Activated naive CD4-positive, alpha-beta T cell (primary cell): ENCODE measurements at places on chromosomes 12 and 14.

- no peak for DNase-seq
Observed at GRCh38 chr14:26775765-26776563, 178.1 kb upstream of the NOVA1 start.

DNA sequence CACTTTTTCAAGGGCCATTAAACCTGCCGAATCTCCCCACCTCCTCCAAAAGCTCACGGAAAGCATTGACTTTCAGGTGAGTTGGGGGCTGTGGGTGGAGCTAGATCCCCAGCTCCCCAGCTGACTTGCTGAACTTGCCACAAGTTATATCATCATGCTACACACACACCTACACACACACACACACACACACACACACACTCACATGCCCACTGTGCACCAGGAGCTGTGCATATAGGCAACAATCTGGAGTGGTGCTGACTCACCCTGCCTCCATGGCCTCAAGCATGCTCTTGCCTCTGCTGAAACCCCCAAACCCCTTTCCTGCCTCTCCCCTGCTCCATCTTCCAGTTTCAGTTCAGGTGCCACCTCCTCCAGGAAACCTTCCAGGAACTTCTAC is 26.1 kb downstream of the SERPINA3 start:
- DNase-seq: no peak

- DNase-seq: no peak
Observed at GRCh38 chr12:110371408-110372055, 32.0 kb downstream of the ANAPC7 start.

DNA sequence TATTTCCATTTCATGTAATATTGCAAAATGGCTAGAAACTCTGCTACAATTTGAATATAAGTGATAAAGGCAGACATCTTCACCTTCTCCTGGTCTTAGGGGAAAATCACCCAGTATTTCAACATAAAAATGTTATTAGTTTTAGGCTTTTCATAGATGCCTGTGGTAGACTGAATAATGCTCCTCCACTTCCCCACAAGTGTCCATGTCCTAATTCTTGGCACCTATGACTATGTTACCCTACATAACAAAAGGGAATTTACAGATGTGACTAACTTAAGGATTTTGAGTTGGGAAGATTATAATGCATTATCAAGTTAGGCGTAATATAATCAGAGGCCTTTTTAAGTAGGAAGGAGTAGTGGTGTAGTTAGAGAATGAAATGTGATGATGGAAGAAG is 196.4 kb downstream of the TMTC3 start:
- no peak for DNase-seq

DNA sequence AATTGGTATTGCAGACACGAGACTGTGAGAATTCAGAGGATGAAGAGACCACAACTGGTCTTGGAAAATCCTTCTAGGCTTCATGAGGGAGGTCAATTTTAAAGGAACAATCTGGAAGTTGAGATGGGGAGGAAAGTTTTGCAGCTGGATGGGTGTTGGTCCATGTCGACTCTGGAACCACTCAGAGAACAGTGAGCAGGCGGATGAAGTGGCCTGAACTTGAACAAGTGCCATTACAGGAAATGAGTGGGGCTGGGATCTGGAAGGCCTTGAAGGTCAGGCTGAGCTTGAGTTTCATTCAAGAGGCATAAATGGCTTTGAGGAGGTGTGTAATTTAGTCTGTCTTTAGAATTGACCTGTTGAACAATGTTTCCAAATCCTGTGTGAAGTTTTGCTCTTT is 140.9 kb downstream of the GALC start:
- no peak for DNase-seq

DNA sequence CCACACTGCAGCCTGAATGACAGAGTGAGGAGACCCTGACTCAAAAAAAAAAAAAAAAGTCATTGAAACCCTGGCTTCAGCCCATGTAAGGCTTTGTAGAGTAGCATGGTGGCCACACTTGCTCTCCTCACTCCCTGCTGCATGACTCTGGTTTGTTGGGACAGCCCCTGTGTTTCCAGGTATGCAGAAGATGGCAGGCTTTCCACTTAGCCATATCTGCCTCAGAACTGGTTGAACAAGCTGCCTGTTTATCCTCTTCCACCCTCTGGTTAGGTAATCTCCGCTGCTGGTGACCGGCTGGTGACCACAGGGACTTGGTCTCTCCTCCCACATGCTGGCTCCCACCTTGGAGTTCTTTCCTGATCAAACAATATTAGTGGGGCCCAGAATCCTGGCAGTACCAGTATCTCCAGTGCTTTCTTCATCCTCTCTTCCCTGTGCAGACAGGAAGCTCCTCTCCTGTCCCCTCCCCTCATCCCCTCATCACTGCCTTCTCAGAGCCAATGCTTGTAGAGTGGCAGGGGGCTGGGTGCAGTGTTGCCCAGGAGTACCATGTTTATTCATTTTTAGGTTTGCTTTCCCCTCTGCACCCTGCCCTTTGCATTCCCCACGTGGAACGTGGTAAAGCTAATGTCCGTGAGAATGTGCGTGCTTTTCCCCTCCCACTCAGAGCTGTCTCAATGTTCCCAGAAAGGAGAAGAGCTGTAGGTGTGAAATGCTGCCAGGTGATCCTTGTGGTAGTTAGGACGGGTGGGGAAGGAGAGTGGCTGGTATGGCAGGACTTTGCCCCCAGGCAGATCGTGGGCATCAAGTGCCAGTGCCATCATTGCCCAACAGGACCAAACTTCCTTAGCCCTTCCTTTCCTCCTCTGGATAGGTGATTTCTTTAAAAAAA is 11.3 kb downstream of the ABHD12B start:
- DNase-seq: no peak

DNA sequence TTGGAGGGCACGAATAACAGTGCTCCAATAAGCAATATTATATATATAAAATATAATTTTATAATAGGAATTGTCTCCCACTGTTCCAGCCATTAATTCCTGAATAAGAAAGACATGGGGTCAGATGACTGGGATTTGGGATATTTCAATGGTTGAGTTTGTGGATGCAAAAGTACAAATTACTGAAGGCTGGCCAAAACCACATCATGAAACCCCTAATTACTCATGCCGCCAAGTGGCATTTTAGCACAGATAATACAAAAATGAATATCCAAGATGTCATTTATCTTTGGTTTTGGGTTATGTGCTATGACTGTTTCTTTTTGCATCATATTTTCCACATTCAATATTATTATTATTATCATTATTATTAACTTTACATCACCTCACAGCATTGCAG is 261.4 kb upstream of the TBX3 start:
- DNase-seq: no peak

DNA sequence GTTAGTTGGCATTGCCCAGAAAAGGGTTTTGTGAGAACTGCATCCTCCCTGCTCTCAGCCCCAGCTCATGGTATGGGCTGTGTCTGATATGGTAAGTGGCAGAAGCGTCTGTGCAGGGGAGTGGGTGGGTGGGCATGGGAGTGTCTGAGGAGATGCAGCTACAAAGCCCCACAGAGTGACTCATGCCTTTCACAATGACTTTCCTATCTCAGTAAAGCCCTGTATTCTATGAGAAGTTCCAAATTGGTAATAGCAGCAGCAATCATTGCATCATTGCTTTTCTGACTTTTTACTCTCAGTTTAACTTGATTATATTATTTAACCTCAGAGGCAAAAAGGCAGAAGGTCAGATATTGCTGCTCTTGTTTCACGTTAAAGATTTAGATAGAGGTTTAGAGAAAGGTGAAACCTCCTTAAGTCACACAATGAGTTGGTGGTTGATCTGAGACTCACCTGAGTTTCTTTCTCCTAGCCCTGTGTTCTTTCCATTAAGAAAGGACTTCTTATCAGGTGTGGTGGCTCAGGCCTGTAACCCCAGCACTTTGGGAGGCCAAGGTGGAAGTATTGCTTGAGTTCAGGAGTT is 171.7 kb downstream of the SLC5A8 start:
- no peak for DNase-seq

DNA sequence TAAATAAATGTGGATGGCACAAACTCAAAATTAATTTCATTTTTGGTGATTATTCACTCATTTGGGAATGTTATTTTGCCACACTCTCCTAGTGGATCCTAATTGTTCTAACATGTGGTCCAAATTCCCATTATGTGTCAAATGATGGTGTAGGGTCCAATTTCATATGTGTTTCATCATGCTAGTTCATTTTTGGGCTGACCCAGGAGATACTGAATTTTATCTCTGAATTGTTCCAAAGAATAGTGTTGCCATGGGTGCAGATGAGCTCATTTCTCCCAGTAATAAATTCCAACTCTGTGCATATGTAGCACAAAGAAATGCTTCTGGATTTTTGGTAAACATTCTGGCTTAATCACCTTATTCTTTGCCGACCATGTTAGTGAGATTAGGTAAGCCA is 23.5 kb upstream of the SEL1L start:
- DNase-seq: no peak

- DNase-seq: no peak
Observed at GRCh38 chr14:70585231-70585630, 15.2 kb downstream of the MED6 start.

GRCh38 chr12:127526925-127527324 is 740.0 kb upstream of the TMEM132C start:
- no peak for DNase-seq

GRCh38 chr12:65204886-65205525 is 35.6 kb downstream of the LEMD3 start:
- no peak for DNase-seq

GRCh38 chr12:98754095-98754494 is 109.0 kb downstream of the APAF1 start:
- no peak for DNase-seq

- DNase-seq: no peak
Observed at GRCh38 chr14:58455593-58456265, 28.2 kb downstream of the KIAA0586 start.

DNA sequence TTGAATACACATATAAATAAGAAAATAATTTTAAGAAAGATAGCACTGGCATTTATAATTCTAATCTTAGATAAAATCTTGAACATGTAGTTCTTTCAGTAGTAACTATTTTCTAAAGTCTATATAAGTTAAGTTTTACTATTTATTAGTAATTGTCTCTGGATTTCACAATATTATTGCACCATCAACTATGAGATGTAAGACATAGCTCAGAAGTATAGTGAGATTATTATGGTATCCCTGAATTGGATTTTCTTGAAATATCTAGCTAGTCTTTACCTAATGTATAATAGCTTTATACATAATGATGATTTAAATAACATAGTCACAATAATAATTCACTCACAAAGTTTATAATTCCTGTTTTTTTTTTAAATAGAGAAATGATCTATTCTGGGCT is 6.7 kb downstream of the CLEC12A start:
- no peak for DNase-seq

DNA sequence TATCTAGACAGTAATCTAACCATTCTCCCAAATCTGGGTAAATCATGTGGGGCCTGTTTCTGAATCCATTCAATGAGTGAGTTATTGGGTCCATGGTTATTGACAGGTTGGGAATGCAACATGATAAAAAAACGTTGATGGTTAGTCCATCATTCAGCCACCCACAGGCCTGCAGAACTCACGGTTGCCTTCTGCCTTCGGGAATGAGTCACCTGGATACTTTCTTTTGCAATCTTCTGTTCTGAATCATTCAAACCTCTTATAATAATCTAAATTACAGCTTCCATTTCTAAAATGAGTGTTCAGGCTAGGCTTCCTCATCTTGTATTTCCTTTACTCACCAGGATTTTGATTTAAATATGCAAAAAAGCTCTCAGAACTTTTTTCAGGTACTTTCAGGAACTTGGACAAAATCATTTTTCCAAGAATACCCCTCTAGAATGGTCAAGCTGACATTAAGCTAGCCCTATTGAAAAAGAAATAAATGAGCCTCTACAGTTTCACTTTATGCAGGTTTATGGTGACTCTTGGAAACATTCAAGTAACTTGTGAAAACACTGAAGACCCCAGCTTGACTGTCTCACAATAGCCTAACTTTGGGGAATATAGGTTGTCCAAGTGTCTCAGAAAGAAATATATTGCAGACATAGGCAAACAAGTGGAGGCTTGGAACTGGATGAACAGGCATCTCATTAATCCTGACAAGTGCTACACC is 94.4 kb downstream of the KCNK10 start:
- no peak for DNase-seq

- DNase-seq: no peak
Observed at GRCh38 chr14:99188731-99189191, 83.2 kb downstream of the BCL11B start.

- no peak for DNase-seq
Observed at GRCh38 chr14:32602699-32603098, 273.6 kb downstream of the AKAP6 start.

DNA sequence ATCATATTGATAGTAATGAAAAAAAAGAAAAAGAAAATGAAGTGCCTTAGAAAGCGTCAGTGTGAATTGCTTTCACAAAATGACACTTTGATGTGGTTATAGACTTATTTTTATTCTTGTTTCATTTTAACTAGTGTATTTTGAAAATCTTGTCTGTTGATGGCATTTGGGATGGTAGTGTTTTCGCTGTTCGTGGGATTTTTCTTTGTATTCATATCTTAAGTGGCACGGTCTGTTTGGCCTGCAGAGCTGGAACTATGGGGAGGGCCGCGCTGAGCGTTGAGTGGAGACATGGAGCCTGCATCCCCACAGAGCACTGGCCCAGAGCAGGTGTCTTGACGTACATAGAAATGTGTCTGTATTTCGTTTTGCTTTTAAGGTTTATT is 61.6 kb downstream of the WDR20 start:
- no peak for DNase-seq

DNA sequence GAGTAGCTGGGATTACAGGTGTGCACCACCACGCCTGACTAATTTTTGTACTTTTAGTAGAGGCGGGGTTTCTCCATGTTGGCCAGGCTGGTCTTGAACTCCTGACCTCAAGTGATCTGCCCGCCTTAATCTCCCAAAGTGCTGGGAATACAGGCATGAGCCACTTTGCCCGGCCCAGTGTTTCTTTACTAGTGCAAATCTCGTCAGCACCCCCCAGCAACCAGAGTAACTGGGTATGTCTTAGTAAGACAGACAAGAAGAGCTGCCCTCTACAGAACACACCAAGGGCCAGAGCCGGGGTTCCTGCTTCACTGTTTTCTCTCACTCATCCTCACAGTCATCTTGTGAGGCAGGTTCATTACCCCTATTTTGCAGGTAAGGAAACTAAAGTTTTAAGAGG is 78.5 kb upstream of the GPR68 start:
- DNase-seq: no peak

- no peak for DNase-seq
Observed at GRCh38 chr12:14902465-14902864, 16.8 kb upstream of the MGP start.

DNA sequence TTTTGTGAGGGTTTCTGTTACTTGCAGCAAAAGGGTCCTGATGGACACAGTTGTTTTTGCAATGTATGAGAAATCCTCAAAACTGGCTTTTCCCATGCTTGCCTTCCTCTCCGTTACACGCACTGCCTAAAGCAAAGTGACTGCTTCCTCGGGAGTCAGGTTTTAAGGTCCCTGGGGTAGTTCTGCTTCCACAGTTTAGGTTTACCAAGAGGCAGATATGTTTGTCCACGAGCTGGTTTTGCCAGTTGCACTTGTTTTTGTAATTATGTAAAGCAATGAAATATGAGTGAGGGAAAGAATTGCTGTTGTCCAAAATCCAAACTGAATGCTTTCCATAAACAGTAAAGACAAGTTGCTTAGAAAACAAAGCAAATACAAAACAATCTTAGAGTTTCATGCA is 290.7 kb upstream of the AMIGO2 start:
- DNase-seq: no peak
